ENCODE measurements at places on chromosomes 2 and 18.

GRCh38 chr2:194346193-194346592, 1310.8 kb upstream of the SLC39A10 start:
- DNase-seq: no peak

DNA sequence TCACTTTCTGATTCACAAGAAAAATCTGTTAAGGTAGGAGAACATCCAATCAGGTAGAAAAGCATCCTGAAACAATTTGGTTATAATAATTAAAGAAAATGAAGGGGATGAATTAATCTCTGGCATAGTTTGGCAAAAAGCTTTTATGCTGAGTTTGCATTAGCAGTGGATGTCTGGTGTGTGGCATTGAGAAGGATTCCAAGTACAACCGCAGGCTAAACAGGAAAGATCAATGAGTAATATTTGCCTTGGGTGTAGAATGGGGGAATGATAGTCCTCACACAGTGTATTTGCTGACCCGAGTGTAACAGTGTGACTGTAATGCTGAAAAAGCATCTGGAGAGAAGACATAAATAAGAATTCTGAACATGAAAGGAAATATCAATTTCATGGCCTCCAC, 68.3 kb upstream of the SESTD1 start:
- no peak for DNase-seq

DNA sequence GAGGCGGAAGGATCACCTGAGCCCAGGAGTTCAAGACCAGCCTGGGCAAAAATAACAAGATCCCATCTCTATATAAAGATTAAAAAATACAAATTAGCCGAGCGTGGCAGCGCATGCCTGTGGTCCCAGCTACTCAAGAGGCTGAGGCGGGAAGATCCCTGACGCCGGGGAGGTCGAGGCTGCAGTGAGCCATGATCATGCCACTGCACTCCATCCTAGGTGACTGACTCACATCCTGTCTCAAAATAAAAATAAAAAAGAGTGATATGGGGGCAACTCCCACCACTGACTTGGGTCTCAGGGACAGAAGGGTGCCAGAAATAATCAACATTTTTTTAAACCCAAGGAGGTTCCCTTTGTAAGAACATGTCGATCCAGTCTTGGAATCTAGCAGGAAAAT, 37.6 kb downstream of the ZNF516 start:
- DNase-seq: no peak

- DNase-seq: no peak
Observed at GRCh38 chr2:61262699-61263098, 100.7 kb downstream of the C2orf74 start.

DNA sequence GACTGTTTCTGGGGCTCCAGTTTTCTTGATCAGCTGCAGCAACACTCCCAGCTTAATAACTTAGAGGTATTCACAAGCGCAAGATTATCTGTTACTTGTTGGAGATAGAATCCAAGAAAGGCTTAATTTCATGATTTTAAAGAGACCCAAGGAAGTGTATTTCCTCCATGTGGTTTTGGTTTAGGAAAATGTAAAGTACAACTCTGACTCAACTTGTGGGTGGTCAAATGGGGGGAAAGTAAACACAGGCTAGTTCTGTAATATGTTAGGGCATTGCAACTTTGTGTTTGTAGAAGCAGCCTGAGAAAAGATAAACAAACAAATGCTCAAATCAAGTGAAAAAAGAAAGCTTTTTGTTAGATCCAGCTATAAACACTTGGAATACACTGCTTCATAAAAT, 90.1 kb upstream of the COL3A1 start:
- DNase-seq: no peak

GRCh38 chr18:73677450-73677849, 470.2 kb downstream of the FBXO15 start:
- DNase-seq: no peak

- DNase-seq: no peak
Observed at GRCh38 chr2:11320698-11321492, 23.5 kb downstream of the ROCK2 start.

GRCh38 chr18:48310999-48311398, 98.2 kb downstream of the ZBTB7C start:
- DNase-seq: no peak

DNA sequence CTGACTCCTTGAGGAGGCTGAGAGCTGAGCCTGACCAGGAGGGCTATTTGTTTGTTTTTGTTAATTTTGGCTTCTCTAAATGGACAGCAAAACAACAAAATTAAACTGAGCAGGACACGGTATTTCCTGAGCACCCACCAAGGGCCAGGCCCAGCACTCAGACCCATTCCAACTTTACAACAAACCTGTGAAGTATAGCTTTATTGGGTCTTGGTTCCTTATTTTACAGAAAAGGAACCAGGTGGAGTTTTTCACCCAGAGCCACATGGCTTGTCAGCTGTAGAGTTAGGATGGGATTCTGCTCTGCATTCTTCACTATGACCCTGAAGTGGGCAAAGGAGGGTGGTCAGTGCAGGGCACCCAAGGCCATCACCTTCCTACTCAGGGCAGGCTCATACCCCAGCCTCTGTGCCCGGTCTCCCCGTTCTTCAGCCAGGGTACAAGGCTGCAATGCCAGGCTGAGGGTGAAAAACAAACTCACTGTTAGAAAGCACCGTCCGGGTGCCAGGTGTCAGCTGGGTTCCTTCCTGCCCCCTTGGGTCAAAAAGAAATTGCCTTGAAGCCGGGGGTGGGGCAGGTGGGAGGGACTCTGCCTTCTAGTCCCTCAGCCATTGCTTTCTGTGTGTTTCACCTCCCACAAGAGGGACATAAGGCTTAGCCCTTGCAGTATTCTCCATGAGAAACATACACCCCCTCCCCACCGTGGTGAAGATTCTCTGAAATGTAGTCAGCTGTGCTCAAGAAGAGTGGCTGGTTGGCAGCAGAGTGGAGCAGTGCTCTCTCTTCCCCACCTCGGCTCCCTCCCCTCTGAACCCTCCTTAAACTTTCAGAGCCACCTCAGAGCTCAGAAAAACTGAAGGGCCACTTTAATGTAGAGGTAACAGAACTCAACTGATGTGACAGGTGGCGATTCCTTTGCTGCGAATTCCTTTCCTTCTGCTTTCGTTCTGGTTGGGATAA, 2.2 kb downstream of the PSD4 start:
- no peak for DNase-seq

GRCh38 chr2:138956116-138956515, 175.9 kb upstream of the NXPH2 start:
- no peak for DNase-seq

DNA sequence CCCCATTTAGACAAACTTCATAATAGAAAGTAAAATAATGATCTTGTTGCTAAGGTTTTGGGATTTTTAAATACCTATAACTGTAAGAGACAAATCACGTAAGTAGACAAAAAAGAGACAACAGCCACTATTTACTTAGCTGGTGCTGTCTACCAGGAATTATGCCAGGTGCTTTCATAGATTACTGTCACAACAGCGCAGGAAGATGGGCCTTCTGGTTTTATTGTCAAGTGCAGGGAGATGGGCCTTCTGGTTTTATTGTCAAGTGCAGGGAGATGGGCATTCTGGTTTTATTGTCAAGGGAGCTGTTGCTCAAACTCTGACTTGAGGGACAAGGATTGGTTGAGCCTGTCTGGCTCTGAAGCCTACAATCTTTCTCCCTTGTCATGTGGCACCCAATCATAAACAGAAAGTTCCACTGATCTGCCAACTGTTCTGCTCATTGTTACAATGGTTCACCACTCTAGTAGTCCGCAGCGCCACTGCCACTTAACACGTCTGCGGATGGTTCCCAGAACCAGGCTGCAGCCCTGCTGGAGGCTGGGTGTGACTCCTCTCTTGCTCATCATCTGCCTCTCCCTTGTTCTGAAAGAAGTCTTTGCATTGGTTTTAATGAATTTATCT, 95.0 kb downstream of the RNF144A start:
- DNase-seq: no peak

Data from hematopoietic multipotent progenitor cell treated with erythropoietin and hydrocortisone succinate and interleukin-3 and kit ligand, for 17 days (in vitro differentiated cells).